Posterior cingulate gyrus (tissue), 11 donors: ENCODE measurements at places on chromosomes 4 and X.

DNA sequence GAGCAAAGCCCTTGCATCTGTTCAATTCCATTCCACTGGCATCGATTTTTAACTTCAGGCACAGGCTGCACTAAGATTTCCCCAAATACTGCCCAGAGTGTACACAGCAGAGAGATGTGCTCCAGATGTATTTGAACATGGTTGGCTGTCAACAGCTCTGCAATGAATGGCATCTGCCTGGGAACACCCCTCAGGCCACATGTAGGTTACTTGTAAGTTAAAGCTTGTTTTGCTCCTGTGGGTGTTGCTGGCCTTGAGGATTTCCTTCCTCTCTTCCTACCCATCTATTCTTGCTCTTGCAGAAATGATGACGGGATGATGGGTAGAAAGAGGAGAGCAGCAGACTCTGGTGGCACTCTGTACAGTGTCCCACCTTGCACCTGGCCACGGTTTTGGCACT, 69.3 kb upstream of the HELT start:
- no peak for DNase-seq

DNA sequence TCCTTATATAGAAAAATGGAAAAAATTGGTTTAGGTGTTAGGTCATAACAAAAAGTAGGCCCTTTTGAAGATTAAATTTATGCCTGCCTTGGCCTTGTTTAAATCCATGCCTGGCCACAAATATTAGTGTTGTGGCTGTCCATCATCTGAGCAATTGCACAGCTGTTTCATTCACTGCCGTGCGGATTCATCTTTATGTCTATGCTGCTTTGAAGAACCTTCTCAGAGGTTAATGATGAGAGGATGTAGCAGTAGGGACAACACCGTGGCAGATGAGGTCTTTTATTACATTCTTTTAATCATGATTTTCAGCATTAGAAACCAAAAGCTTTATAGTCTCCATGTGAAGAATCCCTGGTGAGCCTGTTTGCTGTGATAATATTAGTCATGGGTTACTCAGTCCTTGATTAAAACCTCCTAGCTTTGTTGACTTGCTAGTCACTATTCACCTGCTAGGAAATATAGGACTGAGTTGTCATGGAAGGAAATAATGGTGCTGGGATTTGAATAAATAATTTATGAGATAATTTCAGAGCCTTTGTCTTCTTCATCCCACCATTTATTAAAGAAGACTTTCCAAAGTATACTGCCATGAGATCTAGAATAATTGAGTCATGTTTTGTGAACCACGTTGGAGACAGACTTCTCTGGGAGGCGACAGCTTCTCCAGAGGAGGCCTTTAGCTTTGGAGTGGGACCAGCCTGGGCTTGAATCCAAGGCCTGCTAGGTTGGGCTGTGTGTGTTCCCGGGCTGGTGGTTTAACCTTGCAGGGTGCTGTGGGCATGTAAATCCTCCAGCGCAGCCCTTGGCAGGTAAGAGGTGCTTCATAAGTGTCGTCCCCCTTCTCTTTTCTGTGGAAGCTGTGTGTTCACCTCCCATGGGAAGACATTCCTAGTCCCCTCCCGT, 53.5 kb downstream of the PTTG2 start:
- DNase-seq = no peak

DNA sequence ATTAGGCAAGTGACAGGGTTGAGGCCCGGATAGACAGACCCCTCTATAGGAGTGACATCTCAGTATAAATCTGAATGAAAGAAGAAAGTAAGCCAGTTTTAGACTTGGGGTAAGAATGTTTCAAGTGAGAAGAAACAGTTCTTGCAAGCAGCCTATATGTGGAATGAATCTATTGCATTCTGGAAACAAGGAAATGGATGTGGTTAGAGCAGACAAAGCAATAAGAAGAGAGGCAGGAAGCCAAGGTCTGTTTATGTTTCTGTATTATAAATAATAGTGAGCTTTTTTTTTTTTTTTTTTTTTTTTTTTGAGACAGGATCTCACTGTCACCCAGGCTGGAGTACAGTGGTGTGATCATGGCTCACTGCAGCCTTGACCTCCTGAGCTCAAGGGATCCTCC, 255.8 kb downstream of the UNC5C start:
- DNase-seq = no peak

- DNase-seq = no peak
Measured at GRCh38 chr4:136113921-136114320, 1418.4 kb downstream of the PCDH18 start.

- no peak for DNase-seq
Measured at GRCh38 chrX:145002771-145003170, 244.5 kb upstream of the SPANXN1 start.

DNA sequence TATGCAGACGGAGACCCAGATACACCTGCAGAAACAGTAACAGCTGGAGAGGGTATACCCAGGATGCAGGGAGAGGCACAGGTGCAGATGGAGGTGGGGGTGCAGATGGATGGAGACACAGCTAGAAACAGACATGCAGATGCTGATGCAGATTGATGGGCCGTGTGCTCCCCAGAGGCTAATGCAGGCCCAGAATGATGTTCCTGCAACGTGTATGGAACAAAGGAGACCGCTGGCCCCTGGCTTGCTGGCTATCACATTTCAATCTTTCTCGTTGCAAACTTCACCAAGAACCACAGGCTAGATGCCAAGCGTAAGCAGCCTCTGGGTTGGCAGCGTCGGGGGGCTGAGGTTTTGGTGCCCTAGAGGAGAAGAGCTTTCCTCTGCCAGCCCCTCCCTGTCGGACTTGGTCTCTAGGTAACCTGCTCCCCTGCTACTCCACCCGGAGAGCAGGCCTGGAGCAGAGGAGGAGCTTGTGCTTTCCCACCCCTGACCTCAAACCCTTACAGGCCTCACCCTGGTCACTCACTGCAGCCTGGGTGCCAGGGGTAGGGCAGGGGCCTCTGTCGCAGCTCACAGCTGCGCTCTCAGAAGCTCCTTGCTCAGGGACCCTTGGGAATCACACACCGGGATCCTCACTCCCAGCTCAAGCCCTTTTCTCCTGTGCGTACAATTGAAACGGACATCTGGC, 69.0 kb upstream of the PSAPL1 start:
- no peak for DNase-seq

DNA sequence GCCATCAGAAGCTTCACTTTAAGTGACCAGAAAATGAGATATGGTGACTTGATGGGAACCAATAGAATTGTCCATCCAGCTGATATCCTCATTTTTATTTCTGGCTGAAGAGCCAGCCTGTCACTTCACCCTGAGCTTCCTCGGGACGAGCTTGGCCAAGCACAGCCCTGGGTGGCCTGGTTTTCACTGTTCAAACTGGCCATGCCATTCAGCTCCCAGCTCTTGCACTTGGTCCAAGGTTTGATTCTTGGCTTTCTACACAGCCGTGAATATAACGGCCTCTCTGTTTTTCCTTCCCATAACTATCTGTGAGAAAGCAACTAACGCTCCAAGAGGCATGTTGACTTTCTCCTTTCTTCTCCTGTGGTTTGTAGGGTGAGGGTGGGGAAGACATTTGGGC, 71.9 kb downstream of the LIMCH1 start:
- DNase-seq = no peak
